SIG-M5 (cell line): ENCODE measurements at places on chromosomes 16 and 17.

DNA sequence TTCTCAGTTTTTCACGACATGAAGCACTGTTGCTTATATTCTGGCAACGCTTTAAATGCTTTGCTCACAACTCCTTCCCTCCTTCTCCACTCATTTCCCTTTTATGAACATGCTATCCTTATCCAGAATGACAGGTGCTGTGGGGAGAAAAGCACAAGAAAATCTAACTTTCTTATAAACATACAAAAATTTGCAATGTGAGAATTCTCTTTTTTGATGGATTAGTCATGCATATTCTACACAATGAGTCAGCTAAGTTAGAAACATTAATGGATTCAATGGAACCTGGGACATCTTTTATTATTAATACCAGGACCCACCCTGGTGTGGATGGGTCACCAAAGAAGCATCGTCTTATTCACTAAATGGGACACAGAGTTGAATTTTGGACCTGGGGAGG, 234.6 kb upstream of the CDH5 start:
- no peak for DNase-seq

DNA sequence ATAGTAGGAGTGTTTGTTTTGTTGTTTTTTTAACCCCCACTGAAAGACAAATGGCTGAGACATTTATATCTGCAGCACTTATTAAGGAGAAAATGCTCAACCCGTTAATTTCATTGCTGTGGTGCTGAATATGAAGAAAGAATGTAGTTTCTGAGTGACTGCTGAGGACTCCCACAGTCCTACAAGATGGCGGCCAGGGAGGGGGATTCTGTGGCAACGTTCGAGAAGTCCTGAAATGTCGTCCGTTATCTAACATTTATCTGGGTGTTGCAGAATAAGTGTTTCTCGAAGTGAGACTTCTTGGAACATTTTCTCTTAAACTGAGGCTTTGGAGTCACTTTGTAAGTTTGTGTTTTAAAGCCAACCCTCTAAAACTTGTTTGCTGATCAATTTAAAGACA, 530.4 kb downstream of the XYLT1 start:
- DNase-seq: no peak

- DNase-seq: no peak
Measured at GRCh38 chr17:37713624-37714023, 31.2 kb downstream of the HNF1B start.

- no peak for DNase-seq
Measured at GRCh38 chr17:72920513-72920912, 172.0 kb downstream of the SLC39A11 start.

- DNase-seq: no peak
Measured at GRCh38 chr16:75181630-75182029, 25.3 kb downstream of the CTRB2 start.

DNA sequence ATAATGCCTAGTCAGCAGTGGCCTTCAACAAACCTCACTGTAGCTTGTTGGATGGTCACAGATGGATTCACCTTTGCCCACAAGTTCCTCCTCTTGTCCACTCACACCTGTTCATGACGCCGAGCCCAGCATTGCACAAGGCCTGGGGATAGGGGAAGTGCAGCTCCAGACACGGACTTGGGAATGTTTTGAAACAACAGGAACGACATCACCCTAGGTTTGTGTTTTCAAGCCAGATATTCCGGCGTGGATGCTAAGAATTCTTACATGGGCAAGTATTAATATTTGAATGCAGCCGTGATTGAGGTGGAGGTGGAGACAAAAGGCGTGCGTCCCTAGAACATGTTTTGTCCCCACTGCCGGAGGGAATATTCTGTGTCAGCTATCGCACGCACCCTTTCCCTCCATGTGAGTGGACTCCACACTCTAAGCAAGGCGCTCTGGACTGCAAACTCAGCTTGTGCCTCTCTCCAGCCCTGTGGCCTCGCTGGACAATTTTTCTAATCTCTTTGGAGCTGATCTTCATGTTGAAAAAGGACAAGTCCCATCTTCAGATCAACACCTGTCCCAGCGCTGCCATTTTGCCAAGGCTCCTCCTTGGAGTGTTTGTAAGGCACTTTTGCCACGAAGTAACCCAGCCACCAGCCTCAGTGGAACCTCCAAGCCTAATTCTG, 2.0 kb upstream of the BANP start:
- DNase-seq: no peak

GRCh38 chr17:7404737-7405349, 946 bp upstream of the TMEM256 start:
- DNase-seq: no peak

GRCh38 chr16:59355704-59356103, 621.6 kb upstream of the GOT2 start:
- no peak for DNase-seq

GRCh38 chr17:55722742-55723487, at the start of gene TMEM100:
Gene TMEM100, minus strand, starts transcription at chr17:55722864. Its CDS starts 1,794 bp downstream, at chr17:55721070.
- DNase-seq: no peak

- DNase-seq: no peak
Measured at GRCh38 chr16:114327-114726, 24.1 kb downstream of the NPRL3 start.

DNA sequence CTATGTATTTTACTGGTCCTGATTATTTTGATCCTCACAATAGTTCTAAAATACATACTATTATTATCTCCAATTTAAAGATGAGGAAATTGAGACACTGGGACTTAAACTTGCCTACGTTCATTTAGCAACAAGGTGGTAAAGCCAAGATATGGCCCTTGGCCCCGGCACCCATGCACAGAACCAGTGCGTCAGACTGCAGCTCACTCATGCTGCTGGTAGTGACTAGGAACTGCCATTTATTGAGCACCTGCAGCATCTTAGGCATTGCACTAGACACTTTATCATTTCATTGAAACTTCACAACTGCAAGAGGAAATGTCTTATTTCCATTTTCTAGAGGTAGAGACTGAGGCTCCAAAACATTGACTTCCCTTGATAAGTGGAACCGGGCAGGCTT, 93.3 kb downstream of the RAB11FIP4 start:
- no peak for DNase-seq

DNA sequence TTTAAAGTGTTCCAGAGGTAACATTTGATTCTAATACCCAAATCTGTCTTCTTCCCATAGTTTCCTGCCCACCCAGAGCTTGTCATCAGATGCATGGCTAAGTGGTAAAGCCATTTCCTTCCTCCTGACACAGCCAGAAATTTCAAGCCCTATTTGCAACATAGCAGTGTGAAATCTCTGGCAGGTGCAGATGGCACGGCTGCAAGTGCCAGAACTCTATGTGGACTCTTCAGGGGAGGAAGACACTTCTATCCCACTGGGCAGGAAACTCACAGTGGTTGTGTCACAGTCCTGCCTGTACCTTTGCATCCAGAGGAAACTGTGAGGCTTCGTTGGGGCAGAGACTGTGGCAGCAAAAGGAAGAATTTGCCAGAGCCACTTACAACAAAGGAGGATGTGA, 13.2 kb downstream of the DYNLRB2 start:
- no peak for DNase-seq

- DNase-seq: no peak
Measured at GRCh38 chr17:238964-239259, 57.5 kb upstream of the DOC2B start.

DNA sequence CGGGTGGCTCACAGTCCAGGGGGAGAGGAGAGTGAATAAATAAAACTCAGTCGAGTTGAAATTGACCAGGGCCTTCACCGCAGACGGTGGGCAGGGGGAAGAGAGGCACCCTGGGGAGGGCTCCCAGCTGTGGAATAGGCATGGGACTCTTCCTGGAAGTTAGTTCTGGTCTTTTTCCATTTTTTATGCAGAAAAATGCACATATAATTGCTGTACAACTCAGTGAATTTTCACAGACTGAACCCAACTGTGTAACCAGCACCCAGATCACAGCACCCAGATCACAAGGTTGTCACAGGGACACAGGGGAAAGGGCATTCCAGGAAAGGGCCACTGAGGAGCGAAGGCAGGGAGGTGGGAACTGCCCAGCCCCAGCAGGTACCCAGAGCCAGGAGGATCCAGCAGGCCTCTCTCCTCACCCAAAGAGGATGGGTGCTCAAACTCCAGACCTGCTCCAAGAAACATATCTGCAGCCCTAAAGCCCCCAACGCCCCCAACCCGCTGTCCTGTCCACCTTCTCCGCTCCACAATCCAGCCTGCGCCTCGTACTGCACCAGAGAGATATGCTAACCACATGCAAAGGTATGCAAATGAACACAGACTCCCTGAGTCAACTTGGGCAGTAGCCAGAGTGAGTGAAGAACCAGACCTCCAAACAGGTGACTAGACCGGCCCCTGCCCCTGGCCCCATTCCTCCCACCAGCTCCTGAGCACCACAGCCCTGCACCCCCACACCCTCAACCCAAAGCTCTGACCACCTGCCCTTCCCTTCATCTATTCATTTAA, 29.1 kb upstream of the EIF1 start:
- DNase-seq: no peak

DNA sequence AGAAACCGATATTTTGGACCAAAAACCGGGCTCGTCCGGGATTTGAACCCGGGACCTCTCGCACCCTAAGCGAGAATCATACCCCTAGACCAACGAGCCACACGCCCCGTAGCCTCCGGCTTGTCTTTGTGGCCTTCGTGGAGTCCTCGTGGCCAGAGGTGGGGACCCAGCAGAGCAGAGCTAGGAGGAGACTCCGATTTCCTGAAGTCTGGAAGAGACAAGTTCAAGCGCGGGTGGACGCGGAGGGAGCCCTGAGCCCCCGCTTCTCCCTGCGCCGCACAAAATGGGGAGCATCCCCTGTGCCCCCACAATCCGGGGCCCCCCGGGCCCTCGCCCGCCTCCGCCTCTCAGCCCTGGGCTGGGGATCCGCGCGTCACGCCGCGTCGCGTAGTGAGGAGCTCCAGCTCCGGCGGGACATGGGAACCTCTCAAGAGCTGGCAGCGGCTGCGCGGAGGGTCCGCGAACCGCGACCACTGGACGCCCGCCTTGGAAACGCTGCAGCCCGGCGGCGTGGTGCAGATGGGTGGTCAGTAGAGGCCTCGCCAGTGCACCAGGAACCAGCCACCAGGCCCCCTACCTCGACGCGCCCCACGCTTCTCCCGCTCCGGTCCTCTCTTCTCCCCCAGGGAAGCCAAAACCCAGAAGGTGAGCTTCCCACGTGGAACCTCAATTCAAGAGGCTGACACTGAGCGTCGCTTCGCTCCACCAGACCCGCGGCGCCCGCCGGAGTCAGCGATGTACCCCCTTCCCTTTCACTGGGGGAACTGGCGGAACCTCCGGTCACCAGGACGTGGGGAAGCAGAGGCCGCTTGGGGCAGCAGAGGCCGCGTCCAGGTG, 5.2 kb upstream of the OR1F1 start:
- DNase-seq: no peak

GRCh38 chr16:30570636-30571444, 674 bp downstream of the ZNF688 start:
- DNase-seq: no peak

GRCh38 chr16:57634171-57634570, 5.7 kb downstream of the ADGRG1 start:
- no peak for DNase-seq

DNA sequence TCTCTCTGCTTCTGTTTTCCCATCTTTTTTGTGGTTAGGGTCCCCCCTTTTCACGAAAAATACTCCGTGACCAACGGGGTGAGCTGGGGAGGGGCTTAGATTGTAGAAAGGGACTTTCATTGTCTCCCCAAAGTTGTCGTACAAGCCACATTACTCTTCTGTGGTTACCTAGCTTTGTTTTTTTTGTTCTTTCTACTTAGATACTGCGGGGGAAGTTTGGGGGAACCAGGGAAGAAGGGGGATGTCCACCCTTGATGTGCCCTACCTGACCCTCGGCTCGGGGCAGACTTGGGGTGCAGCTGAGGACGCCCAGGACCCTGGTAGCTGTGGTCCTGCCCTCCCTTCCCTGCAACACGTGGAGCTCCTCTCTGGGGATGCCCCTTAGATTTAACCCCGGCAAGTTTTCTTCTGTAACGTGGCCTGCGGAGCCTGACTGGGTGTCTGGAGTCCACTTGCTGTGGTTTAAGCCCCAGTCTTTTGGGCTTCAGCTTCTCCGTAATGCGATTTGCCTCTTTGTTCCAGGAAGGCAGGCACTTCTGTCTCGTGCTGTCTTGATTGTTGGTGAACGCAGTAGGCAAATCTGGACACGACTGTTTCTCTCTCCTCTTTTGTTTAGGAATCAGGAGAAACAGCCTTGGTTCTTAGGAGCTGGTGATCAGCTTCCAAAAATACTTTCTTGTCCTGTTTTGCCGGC, 892 bp downstream of the ABCC1 start:
- no peak for DNase-seq

GRCh38 chr17:7176841-7177190, 2.4 kb downstream of the ASGR1 start:
- DNase-seq: no peak

GRCh38 chr17:73791631-73792030, 147.4 kb upstream of the SDK2 start:
- no peak for DNase-seq

GRCh38 chr17:77499699-77500435, 359.1 kb downstream of the SEC14L1 start:
- DNase-seq: no peak

- no peak for DNase-seq
Measured at GRCh38 chr17:82327289-82327688, 6.3 kb downstream of the SECTM1 start.

GRCh38 chr16:88658714-88659113, 4.2 kb downstream of the MVD start:
- DNase-seq: no peak

DNA sequence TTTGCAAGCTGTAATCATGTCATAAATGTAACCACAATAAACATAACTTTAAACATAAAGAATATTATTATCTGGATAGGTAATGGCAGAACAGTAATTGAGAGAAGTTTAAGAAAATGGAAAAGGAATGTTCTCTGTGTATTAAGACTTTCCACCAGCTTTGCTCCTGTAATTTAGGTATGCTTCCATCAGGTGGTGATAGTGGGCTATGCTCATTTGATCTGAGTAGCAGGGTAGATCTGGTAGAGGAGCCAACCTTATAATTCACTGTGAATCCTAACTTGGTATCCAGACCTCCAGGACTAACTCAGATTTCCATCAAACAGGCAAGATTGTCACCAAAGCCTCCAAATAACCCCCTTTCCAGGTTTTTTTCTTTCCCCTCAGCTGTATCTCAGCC, 137.9 kb upstream of the ZKSCAN2 start:
- DNase-seq: no peak

GRCh38 chr17:55545806-55546205, 34.6 kb upstream of the SMIM36 start:
- DNase-seq: no peak

- peak; percentile 80 for DNase-seq
Measured at GRCh38 chr17:45225964-45226530, 4.4 kb downstream of the FMNL1 start.

GRCh38 chr17:79619636-79620206, 8.9 kb upstream of the RBFOX3 start:
- DNase-seq: no peak
